ENCODE measurements at places on chromosomes 11 and 22.

DNA sequence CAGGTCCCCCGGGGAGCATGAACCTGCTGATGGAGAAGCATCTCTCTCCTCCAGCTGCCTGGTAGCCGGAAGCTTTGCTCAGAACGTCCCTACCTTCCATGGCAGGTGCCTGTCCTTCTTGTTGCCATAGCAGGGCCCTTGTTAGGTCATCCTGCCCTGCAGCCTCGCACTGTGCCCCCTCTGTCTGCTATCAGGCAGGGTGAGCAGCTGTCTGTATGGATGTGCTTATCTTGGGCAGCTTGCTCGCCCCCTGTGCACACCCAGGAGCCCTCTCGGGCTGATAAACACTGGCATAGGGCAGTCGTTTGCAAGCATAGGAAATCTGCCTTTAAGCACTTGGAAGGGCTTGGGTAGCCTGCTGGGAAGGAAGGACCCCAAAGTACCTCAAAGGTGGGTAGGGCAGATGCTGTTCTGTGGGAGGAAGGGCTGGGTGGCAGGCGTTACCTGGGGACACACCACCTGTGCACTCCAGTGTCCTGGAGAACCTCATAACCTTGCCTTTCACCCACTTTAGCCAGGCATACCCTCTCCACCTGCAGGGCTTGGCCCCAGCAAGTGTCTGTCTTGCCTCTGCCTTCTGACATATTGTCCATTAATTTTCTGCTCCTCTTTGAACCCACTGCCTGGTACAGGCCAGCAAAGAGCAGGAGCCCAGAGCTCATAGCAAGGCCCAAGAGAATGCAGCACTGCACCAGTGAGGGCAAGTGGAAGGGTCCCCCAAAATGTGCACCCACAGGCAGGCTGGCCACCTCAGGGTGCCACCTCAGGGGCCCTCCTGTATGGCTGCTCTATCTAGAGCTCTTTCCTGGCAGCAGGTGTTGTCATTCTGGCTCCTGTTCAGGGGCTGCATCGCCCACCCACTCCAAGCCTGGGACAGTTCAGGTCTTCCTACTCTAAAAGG is 8.0 kb upstream of the COMT start:
- DNase-seq: no peak

DNA sequence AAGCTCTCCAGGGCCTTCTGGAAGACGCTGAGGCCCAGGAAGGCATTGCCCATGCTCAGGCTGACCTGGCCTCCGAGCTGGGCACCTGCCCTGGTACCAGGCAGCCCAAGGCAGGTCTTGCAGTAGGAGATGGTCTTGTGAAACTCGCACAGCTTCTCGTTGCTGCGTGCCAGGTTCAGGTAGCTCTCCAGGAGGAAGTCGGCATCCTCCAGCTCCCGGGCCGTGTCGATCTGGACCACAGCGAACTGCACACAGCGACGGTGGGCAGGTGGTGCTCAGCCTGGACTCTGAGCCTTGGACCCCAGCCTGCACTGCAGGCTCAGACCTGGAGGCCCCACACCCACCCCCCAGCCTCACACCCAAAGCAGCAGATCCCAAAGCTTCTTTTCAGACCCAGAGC is 1.0 kb downstream of the RAPSN start:
- DNase-seq: no peak

DNA sequence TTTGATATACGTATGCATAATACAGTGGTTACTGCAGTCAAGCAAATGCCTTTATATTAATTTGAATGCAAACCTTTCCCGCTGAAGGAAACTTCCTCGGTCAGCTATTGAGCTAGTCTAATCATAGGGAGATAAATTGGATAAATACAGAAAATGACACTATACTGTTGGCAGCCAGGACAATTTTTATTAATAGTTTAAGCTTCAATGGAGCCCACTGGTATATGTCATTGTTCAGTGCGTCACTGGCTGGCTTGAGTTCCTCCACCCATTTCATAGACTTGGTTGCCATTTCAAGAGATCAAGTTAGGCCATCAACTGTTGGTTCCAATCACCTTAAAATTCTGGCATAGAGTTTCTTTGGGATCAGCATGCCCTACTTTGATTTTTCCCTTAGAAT is 32.5 kb upstream of the DNAJB7 start:
- DNase-seq: no peak

- no peak for DNase-seq
Measured at GRCh38 chr22:49392247-49392646, 435.4 kb downstream of the BRD1 start.

- DNase-seq: no peak
Measured at GRCh38 chr22:43110927-43111623, 525 bp downstream of the BIK start.

- no peak for DNase-seq
Measured at GRCh38 chr11:6203327-6203726, 2.0 kb upstream of the C11orf42 start.

DNA sequence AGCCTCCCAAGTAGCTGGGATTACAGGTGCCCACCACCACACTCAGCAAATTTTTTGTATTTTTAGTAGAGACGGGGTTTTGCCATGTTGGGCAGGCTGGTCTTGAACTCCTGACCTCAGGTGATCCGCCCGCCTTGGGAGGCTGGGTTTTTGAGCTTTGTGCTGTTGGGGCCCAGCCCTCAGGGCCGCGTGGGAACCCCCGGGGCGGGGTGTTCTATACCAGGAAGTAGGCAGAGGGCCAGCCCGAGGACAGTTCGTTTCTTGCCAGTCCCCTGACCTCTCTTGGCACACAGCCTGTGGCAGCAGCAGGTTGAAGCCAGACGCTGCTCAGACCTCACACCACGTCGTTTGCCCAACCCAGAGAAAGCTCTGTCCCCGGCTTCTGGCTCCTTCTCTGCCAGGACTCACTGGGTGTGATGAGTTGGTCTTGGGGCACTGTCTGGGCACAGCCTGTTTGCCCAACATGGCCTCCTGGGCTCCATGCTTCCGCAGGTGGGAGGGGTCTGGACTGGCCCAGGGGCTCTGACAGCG is 24.9 kb upstream of the CHKA start:
- no peak for DNase-seq

- DNase-seq: no peak
Measured at GRCh38 chr11:117492578-117493251, 165.1 kb downstream of the CEP164 start.

- DNase-seq: no peak
Measured at GRCh38 chr22:30425616-30426387, at the start of gene MTFP1. TSS of gene MTFP1 (plus strand) at chr22:30425768. CDS start at chr22:30425880, 112 bp downstream.

GRCh38 chr11:13318498-13319295 is 41.1 kb downstream of the BMAL1 start:
- DNase-seq: no peak

- no peak for DNase-seq
Measured at GRCh38 chr22:48380016-48380665, 1447.5 kb downstream of the BRD1 start.

GRCh38 chr11:73453562-73453961 is 77.4 kb downstream of the RELT start:
- DNase-seq: no peak

DNA sequence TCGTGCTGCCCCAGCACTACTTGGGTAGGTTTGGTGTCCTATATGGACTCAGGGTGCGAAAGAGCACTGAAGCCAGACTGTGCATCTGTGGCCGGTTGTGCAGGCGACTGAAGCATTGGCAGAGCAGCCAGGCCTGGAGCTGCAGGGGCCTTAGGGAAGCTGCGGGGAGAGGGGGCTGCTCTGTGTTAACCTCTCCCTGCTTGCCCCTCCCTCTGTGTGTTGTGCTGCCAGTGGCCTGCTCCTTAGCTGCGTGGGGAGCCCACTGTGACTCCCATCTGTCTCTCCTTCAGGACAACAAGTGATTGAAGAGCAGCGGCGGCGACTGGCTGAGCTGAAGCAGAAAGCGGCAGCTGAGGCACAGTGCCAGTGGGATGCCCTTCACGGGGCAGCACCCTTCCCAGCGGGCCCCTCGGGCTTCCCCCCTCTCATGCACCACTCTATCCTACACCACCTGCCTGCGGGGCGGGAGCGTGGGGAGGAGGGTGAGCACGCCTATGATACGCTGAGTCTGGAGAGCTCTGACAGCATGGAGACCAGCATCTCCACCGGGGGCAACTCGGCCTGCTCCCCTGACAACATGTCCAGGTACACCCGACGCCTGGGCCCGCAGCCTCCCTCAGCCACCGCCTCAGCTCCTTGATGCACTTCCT is 34.3 kb downstream of the TREH start:
- DNase-seq: no peak

GRCh38 chr11:80778432-80778831 is 1337.6 kb upstream of the TENM4 start:
- DNase-seq: no peak

- DNase-seq: no peak
Measured at GRCh38 chr11:123564221-123564620, 90.2 kb downstream of the SCN3B start.

DNA sequence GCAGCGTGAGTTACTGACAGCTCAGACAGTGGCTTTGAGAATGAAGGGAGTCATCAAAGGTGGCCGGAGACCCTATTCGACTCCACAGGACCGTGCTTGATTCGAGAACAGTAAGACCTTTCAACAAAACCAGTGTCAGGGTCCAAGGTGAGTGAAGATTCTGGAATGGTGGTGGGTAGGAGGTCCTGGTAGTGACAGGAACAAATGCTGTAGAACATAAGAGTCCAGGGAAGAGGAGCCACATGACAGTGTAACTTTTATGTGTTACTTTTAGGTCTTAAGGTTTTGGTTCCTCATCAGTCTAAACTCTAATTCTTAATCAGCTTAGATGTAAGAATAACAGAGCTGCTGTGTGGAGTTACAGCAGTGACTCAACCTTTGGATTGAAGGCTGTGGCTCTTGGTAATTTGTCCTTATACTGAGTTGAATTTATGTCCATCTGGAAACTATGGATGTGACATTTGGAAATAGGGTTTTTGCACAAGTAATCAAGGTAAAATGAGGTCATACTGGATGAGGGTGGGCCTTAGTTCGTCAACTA is 1.8 kb downstream of the TBC1D22A start:
- no peak for DNase-seq

GRCh38 chr22:35918456-35918855 is 110.2 kb downstream of the RBFOX2 start:
- DNase-seq: no peak

DNA sequence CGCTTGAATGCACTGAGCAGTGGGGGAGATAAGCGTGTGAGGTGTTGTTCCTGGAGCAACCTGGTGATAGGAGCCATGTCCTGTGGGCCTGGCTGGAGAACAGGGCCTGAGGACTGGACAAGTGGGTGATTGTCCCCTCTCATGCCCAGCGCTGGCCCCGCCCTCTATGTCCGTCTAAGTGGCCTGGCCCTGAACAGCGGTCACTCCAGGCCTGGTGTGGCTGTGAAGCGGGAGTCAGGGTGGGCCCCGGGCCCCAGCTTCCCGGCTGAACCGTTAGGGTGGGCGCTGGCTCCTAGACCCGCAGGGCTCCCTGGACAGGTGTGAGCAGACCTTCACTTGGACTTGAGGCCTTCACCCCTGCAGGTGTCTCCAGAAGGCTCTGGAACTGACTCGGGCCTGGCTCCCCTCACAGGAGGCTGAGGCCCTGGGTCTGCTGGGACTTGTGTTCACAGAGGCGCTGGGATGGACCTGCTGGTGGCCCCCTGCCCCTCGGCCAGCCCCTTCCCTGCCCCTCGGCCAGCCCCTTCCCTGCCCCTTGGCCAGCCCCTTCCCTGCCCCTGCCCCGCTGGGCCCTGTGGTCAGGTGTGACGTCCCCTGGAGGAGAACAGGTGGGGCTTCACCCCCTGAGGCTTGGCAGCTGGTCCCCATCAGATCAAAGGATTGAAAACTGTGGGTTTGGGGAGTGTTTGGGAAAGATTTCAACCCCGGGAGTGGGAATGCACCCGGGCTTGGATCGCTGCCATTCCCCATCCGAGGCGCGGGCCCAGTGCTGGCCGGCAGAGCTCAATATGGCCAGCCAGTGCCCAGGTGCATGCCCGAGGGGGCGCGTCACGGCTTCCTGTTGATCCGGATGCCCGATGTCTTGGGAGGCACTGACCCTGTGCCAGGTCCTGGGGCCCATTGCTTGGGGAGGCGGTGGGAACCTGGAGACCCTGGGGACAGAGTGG is 3.2 kb upstream of the MUC6 start:
- DNase-seq: no peak

GRCh38 chr11:88438721-88439120 is 101.2 kb upstream of the CTSC start:
- no peak for DNase-seq

- no peak for DNase-seq
Measured at GRCh38 chr11:35949242-35949641, 5.4 kb downstream of the LDLRAD3 start.

DNA sequence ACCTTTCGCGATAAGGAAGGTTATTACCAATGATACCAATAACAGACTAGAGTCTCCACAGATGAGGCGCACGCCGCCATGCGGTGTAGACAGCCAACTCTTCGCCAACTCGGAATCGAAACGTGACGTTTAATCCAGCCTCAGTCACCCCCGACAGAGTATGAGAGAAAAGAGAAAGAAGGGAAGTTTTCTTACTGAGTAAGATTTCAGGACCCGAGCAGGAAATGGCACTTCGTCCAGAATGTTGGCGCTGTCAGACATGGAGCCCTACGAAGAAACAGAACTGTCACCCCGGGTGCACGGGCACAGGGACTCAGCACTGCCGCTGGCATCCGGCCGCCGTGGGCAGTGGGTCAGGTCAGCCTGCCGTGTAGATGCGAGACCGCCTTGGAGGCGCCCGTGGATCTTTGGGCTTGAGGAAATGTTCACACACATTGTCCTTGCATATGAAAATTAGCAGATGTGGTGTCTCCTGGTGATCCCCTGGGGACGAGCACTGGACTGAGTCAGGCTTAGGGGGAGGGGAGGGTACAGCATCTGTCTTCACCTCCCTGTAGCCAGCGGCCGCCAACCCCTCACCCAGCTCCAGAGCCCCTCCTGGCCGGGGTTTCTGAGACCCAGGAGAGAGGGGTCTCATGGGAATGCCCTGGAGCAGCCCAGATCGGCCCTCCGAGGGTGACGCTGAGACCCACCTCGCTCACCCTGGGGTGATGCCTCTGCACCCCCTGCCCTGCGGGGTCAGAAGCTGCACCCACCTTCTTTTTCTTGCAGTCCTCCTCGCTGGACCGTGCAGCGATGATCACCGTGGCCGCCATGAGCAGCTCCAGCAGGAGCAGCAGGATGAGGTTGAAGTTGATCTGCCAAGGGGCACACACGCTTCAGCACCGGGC is 8.3 kb downstream of the MLC1 start:
- no peak for DNase-seq

GRCh38 chr11:102580185-102580951 is 44.8 kb downstream of the MMP20 start:
- no peak for DNase-seq

- DNase-seq: no peak
Measured at GRCh38 chr11:61908730-61909316, 8.5 kb downstream of the RAB3IL1 start.

- DNase-seq: no peak
Measured at GRCh38 chr22:30668386-30668710, 673 bp upstream of the DUSP18 start.

GRCh38 chr11:44670794-44671193 is 56.0 kb upstream of the TSPAN18 start:
- no peak for DNase-seq

Measured in stimulated activated CD8-positive, alpha-beta memory T cell treated with anti-CD3 and anti-CD28 coated beads, Interleukin-15, amount 100 ng/mL, for 24 hours (primary cell).